ENCODE measurements at places on chromosomes 4 and X. TPM values are rescaled to one million over a fixed set of nuclear protein-coding genes. Genes with fewer than 3 reads are reported as not detected.

Gene CENPVL2
- not detected for total RNA-seq

Gene DUX4
- total RNA-seq = not detected

Gene PCYT1B
- 7.2 TPM for total RNA-seq

Gene ARR3
- total RNA-seq = not detected

Gene BMPR1B
- total RNA-seq = 0.70 TPM

Gene GABRG1
- total RNA-seq = not detected

Gene CCDC120
- total RNA-seq = 6.6 TPM

Gene PYURF
- total RNA-seq = 83.4 TPM

Gene USP17L30
- not detected for total RNA-seq

Gene TCEAL8
- 78.7 TPM for total RNA-seq

Gene PLP2
- total RNA-seq = 89.8 TPM

Gene CT45A3
- not detected for total RNA-seq

Gene SSX2
- total RNA-seq = not detected

Gene SCML2
- 0.62 TPM for total RNA-seq

Gene CLTRN
- 0.39 TPM for total RNA-seq

Gene FREM3
- not detected for total RNA-seq

Gene EREG
- total RNA-seq = 77.0 TPM

Gene AFAP1
- total RNA-seq = 16.4 TPM

Gene NR3C2
- total RNA-seq = not detected

Gene FMR1NB
- total RNA-seq = not detected

Gene PNMA6A
- 0.11 TPM for total RNA-seq

Gene KCND1
- total RNA-seq = 0.47 TPM

Gene BST1
- total RNA-seq = 1.7 TPM

Gene SSX5
- not detected for total RNA-seq

Gene SLC16A2
- total RNA-seq = 8.7 TPM

Gene HELT
- not detected for total RNA-seq

Gene CTAG1B
- total RNA-seq = not detected

Gene LEF1
- total RNA-seq = 3.3 TPM

Gene PPP4R3C
- total RNA-seq = not detected

Gene UCP1
- total RNA-seq = not detected

Gene ADAMTS3
- 0.08 TPM for total RNA-seq

Gene GRIA2
- not detected for total RNA-seq

Gene SULT1E1
- 1.2 TPM for total RNA-seq

Gene HGFAC
- total RNA-seq = not detected

Gene LPAR4
- total RNA-seq = not detected

Gene METAP1
- 75.6 TPM for total RNA-seq

Gene FAM133A
- total RNA-seq = not detected
